8988T (cell line): ENCODE measurements at places on chromosomes 2 and 18.

DNA sequence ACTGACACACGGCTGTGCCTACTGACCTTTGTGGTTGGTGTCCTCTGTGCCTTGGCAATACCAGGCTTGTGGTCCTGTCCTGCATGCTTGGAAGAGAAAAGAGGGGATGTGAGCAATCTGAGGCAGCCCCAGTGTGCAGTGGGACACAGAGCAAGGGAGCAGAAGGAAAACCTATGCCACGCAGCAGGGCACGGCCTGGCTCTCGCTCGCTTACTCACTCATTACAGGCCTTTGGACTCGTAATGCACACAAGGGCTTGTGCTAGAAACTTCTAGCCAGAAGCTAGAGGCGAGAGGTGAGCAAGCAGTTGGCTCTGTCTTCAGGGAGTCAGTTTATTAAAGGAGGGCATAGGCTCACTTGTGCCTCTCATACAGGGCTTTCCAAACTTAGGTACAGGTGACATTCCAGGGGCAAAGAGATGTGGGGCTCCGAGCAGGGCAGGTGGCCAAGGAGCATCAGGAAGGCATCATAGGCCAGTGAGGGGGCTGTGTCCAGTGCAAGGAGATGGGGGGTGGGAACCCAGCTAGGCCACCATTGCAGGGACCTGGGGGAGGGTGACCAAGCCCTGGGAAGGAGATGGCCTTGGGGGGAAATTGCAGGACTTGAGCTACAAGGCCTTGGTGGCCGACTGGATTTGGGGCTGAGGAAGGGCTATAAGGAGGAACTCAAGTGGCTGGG lies 100.8 kb downstream of the DYSF start:
- DNase-seq, result no peak

- no peak for DNase-seq
These were observed 642.7 kb downstream of the NR4A2 start for GRCh38 chr2:155689791-155690190.

DNA sequence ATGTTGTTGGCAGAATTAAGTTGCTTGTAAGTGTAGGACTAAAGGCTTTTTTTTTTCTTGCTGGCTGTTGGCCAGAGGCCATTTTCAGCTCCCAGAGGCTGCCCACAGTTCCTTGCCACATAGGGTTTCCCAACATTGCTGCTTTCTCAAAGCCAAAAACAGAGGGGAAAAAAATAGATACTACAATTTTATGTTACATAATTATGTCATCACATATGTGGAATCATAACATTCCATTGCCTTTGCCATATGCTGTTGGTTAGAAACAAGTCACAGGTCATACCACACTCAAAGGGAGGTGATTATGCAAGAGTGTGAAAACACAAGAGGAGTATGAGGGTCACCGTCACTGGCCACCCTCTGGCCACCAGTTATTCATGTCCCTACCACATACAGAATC lies 154.5 kb downstream of the RTN4 start:
- no peak for DNase-seq

DNA sequence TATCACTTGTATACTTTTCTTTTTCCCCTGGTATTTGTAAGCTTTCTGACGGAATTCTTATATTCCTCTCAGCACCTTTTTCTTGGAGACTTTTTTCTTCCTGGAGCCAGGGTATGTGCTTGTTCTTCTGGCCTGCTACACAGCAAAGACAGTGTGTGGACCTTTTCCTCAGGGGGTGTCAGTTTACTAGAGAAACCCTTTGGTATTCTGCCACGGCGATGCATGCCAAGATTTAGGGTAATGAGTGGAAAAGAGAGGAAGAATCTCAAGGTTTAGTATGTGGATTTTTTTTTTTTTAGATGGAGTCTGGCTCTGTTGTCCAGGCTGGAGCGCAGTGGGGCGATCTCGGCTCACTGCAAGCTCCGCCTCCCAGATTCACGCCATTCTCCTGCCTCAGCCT lies 152.2 kb downstream of the PHLPP1 start:
- no peak for DNase-seq

GRCh38 chr2:48738806-48739205 lies 16.7 kb downstream of the LHCGR start:
- DNase-seq, result no peak

DNA sequence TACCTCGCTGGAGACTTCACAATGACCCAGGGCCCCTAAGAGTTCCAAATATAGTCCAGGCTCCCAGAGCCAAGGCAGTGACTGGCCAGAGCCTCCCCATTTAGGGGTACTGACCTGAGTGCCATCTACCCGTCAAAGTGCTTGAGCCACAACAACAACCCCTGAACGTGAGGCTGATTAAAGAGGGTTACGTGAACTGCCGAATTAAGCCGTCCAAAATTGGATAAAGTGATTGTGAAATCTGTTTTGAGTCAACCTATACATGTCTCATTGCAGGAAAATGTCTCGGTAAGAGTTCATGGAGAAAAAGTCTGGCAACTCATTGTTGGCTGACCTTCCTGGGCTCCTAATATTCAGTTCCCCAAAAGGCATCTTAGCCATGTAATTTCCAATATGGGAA lies 116.3 kb downstream of the TTC32 start:
- no peak for DNase-seq

- DNase-seq, result no peak
These were observed 308.4 kb downstream of the ZNF804A start for GRCh38 chr2:184906709-184907108.
